ENCODE measurements at places on chromosomes 11 and 22.

DNA sequence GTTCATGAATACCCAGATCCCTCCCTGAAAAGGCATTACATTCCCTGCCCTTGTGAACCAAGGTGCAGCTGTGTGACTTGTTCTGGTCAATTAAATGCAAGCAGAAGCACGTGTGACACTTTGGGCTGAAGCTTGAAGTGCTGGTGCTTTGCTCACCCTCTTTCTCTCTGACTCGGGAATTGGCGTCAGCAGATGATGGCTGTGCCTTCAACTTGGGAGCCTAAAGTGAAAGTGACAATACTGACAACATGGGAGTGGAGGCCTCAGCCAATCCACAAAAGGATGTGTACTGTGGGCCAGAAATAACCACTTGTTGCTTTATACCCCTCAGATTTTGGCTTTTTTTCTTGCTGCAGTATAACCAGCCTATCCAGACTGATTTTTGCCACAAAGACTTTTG is 148.3 kb upstream of the THY1 start:
- no peak for DNase-seq

GRCh38 chr11:7511401-7511800 is 2.4 kb upstream of the PPFIBP2 start:
- no peak for DNase-seq

DNA sequence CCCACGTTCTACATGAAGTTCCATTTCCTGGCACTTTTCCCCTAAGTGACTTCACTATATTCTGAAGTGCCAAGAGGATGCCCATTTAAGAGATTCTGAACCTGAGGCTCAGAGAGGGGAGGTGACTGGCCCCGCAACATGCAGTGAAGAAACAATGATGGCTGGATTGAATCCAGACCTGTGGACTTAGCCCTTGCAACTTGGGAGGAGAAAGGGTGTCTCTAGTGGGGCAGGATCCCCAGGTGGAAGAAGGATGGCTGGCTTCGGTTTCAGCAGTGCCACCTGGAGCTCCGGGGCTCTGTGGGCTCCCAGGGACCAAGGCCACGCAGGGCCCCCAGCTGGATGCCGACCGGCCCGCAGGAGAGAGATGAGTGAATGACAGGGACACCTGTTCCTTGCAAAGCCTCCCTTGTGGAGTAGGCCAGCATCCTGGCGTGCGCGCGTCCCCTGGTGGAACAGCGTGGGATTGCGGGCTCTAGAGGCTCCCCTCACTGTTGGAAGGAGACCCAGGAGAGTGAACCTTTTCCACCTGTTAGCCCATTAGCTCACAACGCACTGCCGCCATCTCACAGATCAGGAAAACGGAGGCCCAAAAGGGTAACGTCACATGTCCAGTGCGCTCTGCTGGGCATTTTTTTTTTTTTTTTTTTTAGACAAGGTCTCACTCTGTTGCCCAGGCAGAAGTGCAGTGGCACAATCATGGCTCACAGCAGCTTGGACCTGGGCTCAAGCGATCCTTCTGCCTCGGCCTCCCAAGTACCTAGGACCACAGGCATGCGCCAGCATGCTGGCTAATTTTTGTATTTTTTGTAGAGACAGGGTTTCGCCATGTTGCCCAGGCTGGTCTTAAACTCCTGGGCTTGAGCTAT is 104.7 kb downstream of the KIAA1671 start:
- peak; percentile 50 for DNase-seq

- no peak for DNase-seq
These were observed 84.2 kb downstream of the BLID start for GRCh38 chr11:122031813-122032212.

- no peak for DNase-seq
These were observed 21.6 kb upstream of the SESN3 start for GRCh38 chr11:95252586-95252985.

DNA sequence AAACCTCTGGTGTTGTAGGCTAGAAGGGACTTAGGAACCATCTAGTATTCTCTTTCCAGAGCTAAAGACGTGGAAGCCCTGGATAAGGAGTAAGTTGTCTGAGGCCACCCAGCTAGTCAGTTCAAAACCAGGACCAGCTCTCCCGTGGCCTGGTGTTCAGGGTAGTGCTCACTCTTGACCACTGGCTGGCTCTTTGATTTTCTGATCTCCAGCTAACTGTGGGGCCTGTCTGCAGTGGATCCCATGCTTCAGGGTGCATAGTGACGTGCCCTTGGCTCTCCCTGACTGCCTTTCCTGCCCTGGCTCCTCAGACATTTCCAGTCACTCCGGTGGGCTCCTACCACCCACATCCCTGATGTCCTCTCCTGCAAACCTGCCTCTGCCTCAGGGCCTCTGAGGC is 1.3 kb downstream of the CLMP start:
- DNase-seq = no peak

- no peak for DNase-seq
These were observed 220.2 kb upstream of the SNX19 start for GRCh38 chr11:131136486-131136885.

DNA sequence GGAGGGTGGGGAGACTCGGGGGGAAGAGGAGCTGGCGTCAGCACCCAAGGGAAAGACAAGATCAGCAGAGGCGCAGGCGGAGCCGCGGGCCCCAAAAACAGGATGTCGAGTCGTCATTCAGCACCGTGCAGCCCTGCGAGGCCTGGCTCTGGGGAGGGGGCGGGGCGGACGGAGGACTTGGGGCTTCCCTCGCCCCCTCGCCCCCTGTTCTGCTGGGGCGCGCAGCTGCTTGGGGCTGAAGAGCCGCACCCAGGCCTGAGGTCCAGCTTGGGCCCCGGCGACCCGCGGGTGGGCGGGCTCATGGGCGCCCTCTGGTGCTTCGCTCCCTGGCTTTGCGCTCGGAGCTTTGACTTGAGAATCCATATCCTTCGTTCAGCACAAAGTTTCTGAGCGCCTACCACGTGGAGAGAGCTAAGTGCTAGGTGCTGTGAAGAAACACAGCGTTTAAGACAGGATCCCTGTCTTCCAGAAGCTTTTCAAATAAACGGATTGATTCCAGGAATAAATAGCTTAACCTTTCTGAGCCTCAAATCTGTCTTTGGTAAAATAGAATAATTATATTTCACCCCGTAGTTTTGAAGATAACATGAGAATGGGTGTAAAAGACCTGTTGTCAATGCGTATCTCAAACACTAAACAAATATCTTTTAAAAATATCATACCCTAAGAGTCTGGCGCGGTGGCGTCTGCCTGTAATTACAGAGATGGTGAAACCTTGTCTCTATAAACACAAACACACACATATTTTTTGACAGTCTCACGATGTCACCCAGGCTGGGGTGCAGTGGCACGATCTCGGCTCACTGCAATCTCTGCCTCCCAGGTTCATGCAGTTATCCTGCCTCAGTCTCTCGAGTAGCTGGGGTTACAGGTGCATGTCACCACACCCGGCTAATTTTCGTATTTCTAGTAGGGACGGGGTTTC is 929 bp upstream of the RHOG start:
- peak; percentile 66 for DNase-seq

Measured in GM12891 (cell line).